ENCODE measurements at places on chromosomes 4 and X.

- no peak for DNase-seq
Measured at GRCh38 chrX:51571874-51572273, 46.8 kb downstream of the CENPVL3 start.

DNA sequence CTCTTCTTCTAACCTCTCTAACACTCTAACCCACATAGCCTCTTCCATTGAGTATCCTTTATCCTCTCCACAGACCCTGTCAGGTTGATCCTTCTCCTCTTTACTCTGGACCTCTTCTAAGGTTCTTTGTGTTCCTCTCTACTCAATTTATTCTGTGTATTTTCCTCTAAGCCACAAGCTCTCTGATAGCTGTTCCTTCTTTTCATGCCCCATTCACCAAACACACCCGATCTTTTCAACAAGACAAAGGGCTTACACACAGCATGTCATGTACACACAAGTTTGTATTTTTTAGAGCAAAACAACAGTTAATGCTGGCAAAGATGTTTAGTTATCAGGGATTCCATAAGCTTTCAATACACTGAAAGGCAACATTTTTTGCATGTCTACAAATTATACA is 1.9 kb downstream of the SPIN2B start:
- DNase-seq: no peak

DNA sequence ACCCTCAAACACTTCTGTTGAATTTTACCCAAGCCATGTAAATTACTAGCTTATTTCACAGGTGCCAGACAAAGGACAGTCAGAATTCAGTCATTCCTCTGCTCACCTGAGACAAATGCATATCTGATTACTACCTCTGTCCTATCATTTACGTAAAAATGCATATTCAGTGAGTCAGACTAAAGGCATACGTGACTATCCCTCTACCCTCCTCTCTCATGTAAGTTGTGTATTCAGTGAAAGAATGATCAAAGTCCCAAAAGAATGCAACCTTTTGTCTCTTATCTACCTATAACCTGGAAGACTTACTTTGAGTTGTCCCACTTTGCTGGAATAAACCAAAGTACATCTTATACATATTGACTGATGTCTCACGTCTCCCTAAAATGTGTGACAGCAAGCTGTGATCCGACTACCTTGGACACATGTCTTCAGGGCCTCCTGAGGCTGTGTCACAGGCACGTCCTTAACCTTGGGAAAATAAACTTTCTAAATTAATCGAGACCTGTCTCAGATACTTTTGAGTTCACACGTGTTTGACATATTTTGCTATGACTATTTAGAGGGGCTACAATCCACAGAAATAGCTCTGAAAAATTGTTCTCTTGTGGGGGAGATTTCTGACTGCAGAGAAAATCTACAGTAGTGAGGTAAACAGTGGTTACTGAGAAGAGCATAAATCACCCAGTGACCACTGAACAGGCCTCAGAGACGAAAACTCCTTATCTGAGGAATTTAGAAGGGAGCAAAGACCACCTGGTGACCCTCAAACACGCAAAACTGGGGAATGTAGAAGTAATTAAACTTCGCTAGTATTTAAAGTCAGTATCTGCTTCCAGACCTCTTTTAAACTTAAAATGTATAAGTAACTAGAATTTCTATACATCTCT is 1575.8 kb downstream of the STIM2 start:
- no peak for DNase-seq

DNA sequence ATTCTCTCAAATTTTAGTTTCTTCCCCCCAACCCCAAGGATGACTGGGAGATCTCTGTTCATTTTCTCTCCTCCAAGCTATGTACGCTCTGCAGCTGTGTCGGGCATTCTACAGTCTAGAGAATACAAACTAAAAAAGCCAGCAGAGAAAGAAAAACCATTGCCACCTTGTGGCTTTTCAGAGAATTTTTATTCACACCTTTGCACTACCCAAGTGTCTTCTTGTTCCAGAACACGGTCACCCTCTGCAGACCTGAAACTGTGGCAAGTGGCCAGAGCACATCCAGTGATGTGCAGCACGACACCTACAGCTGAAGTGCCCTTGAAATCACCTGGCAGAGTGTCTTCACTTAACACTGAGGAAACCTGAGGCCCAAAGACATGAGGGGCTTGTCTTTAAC is 68.6 kb downstream of the CHST7 start:
- no peak for DNase-seq

DNA sequence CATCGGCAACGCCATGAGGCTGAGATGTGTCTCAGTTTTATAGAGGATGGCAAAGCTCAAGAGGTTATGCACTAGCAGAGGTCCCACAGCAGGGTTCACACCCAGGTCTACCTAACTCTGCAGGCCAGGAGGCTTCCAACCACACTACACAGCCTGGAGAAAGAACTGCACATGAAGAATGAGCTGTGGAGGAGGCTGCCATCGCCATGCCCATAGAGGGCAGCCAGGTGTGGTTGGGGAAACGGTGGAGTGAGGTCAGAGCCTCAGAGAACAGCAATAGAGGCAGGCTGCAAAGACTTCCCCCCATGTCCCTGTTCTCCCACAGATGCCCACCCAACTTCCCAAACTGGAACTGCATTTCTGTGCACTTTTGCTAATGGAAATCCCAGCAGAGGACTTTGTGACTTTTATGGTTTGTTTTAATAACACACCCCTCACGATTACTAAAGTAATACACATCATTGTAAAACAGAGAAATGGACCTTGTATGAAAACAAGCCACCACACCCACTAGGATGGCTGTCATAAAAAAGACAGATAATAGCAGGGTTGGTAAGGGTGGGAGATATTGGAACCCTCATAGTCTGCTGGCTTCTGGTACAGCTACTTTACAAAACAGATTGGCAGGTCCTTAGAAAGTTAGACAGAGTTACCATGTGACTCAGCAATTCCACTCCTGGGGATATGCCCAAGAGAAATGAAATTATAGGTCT is 58.9 kb upstream of the PROM1 start:
- no peak for DNase-seq

GRCh38 chr4:22607382-22607781 is 85.4 kb upstream of the GBA3 start:
- peak; percentile 11 for DNase-seq

DNA sequence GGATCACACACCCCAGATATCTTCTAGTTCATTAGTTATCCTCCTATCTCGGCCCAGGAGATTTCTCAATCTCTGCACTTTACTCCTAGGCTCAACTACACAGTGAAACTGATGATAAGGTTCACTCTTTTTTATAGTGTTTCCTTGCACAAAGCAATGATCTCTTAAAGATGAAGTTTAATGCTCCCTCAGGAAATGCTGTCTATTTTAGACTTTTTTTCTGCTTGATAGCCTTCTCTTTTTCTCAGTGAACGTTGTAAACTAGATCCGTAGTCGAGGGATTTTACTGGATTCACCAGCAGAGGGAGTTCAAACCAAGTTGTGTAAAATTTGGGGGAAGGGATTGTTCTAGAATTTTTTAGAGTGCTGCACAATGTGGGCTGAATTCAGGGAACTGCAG is 269.6 kb downstream of the GBA3 start:
- no peak for DNase-seq

DNA sequence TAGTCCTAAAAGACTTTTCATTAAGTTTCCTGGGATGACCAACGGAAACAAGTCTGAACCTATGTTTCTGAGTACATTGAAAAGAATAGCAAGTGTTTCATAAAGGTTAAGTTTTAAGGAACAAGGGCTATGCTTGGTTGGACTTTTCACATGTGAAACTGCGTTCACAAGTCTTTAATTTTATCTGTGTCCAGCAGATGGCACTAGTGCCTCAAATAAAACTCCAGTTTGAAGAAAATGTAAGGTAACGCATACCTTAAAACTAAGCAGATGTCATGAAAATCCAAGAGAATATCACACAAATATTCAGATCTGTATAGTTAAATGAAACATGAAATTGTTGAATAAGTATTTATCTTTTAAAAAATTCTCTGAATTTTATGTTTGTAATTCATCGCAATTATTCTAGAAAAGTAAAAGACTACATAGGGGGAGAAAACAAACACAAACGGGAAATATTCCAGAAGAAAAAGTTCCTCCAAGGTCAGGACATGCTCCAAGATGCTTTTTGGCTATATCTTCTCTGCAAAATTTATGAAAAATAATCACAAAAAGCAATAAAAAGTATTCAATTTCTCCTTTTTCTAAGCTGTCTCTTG is 89.6 kb upstream of the MAD2L1 start:
- no peak for DNase-seq

GRCh38 chr4:120037411-120037810 is 29.2 kb downstream of the MAD2L1 start:
- DNase-seq: no peak

DNA sequence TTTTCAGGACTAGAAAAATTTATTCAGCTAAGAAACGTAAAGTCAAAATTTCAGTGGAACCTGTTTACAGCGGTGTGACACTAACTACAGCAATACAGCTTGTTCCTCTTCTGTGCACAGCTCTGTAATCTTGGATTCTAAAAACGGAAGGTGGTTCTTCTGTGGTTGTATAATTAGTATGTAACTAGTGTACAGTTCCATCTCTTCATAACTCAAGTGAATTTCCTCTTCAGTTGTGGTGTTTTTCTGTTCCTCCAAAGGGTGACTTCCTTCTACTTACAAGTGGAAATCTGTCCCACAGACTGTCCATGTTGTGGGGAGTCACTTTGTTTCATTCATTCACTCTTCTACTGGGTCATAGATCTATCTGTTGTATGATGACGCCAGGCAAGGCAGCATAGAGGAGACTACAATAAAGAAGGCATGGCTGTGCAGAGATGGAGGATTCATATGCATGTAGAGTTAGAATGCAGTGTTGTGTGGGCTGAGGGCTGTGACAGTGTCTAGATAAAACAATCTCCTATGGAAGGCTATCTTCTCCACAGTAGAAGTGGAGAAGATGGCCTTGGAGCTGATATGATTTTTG is 5.4 kb downstream of the DAPP1 start:
- DNase-seq: no peak

GRCh38 chr4:186128842-186129241 is 24.3 kb downstream of the FAM149A start:
- DNase-seq: no peak

- no peak for DNase-seq
Measured at GRCh38 chr4:81647388-81647787, 175.7 kb upstream of the RASGEF1B start.

- no peak for DNase-seq
Measured at GRCh38 chrX:37816766-37817165, 30.6 kb downstream of the DYNLT3 start.

- DNase-seq: no peak
Measured at GRCh38 chrX:39653691-39654090, 444.1 kb downstream of the BCOR start.

DNA sequence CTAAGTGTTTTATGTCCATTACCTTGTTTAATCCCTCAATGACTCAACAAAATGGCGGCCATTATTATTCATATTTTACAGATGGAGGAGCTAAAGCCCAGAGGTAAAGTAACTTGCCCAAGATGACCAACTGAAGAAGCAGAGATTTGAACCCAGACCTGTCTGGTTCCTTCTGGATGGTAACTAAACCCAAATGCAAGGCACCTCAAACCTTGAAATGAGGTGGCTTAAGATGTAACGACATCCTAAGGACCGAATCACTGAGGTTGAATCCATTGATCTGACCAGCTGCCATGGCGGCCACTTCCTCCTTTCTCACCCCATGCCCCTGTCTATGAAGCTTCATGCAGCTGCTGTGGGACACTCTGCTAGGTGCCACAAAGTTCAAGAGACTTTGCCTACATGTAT is 932 bp downstream of the TLR10 start:
- no peak for DNase-seq

GRCh38 chr4:40656201-40656863 is 26.7 kb upstream of the RBM47 start:
- DNase-seq: no peak

DNA sequence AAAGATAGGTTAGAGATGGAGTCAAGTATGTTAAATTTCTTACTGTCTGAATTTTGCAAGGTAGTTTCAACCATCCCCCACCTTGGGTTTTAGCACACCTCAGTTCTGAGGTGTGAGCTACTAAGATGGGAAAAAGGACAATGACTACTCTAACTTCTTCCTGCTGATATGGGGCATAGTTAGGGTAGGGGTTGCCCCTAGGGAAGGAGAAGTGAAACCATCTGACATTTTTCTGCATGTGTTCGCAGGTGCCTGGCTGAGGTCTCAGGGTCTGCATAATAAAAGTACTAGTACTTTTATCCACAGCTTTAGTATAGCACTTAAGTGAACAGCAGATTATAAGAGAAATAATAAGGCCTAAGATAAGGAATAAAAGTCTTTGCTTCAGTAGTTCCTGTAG is 129.5 kb upstream of the CYSLTR1 start:
- no peak for DNase-seq

- no peak for DNase-seq
Measured at GRCh38 chrX:115694028-115694427, 133.1 kb downstream of the PLS3 start.

GRCh38 chr4:6362896-6363295 is 93.2 kb downstream of the WFS1 start:
- no peak for DNase-seq

GRCh38 chr4:96599752-96600151 is 759.9 kb downstream of the PDHA2 start:
- no peak for DNase-seq

DNA sequence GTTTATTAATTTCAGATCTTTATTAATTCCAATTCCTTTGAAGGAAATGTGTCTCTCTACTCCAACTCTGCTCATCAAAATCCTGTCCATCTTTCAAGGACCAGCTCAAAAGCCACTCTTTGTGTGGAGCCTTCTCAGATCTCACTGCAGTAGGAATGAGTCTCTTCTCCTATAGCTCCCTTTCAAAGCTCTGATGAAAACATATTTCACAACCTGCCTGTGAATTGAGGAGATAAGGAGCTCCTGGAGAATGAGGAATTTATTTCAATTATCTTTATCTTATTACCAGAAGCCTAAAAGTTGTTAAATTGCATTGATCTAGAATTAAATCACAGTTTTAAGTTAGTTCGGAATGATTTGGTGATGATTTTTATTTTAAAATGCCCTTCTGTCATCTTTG is 92.6 kb upstream of the TRPC3 start:
- DNase-seq: no peak

DNA sequence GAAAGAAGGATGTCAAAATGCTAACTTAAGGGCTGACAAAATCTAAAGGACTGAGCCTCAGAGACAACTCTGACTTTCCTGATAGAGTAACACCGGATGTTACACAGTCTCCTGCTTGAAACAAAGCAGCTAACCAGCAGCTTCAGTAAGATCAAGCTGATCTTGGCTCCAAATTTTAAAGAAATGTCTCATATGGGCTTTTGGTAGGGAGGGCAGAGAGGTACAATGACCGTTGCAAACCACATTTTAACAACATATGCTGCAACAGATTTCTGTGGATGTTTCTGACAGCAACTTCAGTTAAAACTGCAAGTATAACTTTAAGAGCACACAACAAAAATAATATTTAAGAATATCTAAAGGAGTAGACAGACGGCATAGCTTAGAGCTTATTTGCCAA is 9.1 kb downstream of the RPGR start:
- DNase-seq: no peak

DNA sequence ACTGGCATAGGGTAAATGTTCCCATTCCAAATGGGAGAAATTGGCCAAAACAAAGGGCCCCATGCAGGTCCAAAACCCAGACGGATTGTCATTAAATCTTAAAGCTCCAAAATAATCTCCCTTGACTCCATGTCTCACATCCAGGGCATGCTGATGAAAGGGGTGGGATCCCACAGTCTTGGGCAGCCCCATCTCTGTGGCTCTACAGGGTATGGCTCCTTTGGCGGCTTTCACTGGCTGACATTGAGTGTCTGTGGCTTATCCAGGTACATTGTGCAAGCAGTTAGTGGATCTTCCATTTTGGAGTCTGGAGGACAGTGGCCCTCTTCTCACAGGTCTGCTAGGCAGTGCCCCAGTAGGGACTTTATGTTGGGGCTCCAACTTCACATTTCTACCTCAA is 772.9 kb upstream of the INTU start:
- no peak for DNase-seq

GRCh38 chr4:47717188-47717587 is 120.7 kb downstream of the CORIN start:
- no peak for DNase-seq

Measured in effector CD8-positive, alpha-beta T cell (primary cell).